ENCODE measurements at places on chromosomes 4 and X.

DNA sequence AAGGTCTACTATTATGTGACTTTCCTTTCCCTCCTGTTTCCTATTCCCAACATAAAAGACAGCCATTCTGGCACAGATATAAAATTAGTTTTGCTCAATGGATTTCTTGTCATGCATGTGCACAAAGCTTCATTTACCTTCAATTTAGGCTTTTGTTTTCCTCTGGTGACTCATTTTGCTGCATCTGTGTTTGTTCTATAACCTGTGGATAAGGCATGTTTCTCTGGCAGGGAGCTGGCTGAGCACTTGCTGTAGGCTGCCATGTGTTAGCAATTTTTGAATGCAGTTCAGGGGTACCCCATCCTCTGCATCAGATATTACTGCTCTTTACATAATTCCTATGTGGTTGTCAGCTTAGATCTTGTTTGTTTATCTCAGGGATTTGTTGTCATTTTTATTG, 202.8 kb upstream of the GRID2 start:
- DNase-seq: no peak

DNA sequence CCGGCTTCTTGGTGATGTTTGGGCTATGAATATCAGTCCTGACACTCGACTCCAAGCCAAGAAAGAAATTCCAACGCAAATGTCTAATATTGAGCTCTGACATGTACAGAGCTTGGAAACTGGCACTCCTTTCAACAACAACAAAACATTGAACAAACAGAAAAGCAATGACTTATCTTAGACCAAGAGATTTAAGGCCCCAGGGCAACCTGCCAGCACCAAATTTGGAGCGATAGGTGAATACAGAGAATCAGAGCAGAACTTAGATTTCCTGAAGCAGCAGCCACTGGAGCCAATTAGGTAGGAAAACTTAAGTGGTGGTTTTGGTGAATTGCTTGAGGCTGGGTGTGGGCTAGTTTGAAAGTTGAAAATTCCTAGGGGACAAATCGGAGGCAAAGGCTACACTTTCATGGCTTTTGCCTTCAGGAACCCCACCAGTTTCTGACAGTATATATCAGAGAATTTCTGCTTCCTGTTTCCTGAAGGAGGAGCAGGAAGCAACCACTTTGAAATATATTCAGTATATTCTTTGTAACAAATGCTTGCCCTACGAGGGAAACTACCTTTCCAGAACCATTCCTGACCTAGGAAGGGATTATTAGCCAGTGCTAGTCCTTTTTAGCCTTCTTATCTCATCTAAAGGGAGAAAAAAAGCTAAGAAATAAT, 10.1 kb upstream of the FMR1 start:
- DNase-seq: no peak

- no peak for DNase-seq
Measured at GRCh38 chrX:153821066-153821465, 9.3 kb downstream of the PDZD4 start.

DNA sequence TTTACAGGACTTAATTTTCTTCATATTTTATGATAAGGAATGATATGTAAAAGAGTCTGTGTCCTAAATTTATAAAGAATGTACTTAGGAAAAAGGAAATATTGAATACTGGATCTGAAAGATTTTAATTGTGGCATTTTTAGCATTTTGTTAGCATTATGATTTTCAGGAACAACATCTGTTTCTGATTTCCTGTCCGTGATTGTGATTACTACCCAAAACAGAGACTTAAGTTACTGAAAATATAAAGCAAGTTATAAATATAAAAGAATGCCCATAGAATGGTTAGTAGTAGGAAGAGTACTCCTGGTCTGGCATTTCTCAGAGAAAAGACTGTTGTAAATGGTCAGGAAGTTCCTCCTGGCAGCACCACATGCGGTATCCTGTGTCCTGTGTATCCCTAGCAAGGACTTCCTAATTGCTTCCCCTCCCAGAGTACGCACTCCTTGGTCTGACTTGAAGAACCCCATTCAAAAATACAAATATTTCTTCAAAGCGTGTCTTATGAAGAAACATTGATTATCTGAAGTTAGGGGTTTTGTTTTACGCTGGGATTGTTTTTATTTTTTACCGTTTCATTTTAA, 88.9 kb downstream of the RS1 start:
- DNase-seq: no peak

DNA sequence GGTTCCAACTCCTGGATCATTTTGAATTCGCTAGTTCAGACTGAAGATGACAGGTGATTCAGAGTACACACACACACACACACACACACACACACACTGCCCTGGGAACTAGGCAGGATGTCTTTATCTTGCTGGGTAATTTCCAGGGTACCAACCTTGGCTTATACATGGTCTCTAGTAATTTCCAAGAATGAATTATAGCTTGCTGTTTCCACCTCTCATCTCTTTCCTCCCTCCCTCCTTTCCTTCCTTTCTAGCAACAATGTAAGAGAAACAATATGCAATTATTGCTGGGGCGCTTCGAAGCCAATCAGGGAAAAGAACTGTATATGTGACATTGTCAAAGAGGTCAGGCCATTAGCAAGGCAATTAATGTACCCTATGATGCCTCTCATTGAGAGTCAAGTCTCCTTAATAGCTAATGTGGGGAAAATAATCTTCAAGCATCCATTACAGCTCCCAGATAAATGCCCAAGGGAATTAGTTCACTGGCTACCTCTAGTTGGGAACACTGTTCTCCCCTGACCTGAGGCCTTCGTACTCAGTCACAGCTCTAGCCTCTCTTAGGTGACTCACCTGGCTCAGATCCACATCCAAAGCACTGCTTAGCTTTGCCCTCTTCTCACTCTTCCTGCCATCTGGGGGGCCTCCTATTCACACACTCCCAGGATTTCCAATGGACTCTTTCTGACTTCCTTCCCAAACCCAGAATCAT, 311.5 kb downstream of the PPP1R2C start:
- no peak for DNase-seq

DNA sequence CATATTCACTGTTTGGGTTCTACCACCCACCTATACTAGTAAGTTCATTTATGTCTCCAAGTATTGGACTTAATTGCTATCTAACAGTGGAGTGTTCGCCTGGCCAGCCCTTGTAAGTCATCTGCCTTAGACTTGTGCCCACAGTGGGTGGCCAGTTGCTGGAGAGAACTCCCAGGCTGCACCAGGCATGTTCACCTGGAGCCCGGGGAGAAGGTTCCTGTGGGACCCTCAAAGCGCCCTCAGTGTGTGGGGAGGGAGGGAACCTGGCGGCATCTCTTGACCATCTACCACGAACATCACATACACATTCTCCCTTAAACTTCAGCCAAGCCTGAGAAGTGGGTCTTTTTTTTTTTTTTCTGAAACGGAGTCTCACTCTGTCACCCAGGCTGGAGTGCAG, 138.1 kb downstream of the CPZ start:
- no peak for DNase-seq

GRCh38 chrX:114584375-114584943, 573 bp downstream of the HTR2C start:
- no peak for DNase-seq

DNA sequence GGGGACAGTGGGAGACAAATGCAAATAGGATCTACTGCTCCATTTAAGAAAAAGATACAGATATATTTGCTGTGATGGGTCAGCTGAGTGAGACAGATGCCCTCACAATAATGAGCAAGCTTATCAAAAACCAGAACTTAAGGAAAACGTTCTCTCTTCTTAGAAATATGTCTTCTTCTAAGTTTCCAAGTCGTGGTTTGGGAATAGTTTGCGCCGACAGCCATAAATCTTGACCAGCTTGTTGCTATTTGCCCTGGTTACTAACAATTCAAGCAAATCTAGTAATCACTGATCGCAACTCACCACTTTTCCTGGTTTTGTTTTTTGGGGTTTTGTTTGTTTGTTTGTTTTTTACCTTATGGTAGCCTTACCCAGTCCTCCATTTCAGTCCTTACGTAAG, 67.6 kb upstream of the GUCY1A1 start:
- no peak for DNase-seq

DNA sequence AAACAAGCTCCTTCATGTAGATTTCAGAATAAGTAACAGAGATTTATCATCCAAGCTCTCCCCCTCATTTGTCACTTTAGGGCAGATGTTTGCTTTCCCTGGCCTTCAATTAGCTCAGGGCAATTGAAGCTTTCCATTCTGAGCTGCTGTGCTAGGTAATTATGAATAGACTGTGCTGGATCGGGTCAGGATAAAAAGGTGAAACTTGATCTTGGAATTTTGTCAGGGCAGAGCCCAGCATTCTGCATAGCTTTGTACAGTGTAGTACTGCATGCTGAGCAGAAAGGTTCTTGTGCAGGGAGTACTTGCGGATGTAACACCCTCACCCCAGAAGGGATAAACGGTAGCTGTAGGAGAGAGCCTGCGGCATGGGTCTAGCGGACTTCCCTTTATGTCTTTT, 64.0 kb upstream of the CLDN34 start:
- DNase-seq: no peak

GRCh38 chr4:128907981-128908380, 98.5 kb downstream of the JADE1 start:
- no peak for DNase-seq

DNA sequence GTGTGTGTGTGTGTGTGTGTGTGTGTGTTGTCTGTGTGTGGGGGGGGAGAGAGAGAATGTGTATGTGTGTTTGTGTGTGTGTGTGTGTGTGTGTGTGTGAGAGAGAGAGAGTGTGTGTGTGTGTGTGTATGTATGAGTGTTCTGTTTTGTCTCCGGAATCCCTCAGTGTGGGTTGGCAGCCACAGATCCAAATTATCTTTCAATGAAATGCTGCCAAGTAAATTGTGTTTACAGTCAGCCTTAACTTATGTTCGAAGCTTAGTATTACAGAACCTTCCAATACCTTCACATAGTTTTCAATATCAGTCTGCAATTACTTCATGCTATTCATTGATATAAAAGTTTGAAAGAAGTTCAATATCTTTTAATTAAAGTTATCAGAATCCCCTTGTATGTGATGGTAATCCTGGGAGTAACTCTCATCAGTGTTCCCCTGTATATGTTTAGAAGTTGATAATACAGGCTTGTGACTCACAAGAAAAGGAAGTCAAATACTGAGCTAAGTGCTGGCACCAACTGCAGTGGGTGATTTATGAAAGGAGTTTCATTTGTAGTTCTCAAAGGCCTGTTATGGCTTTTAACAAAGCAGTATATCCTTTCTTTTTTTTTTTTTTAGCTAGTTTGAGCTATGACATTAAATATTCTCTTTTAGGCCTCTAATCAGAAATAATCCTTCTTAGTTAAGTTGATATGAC, 51.6 kb upstream of the HTR2C start:
- no peak for DNase-seq

DNA sequence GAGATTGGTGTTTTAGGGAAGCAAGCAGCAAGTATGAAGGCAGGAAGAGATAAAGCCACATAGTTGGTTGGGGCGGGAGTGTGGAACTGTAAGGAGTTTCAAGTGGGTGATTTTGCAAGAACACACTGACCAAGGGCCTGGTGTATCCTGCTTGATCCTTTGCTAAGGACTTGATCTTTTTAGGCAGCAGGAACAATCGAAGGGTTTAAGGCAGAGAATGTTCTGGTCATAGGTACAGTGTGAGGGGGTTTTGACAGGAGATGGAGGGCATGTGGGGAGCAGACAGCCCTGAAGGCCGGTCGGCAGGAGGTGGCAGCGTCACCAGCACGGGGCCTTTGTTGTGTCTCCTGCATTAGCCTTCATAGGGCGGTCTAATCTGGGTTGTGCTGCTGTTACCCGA, 54.7 kb downstream of the FAM193A start:
- no peak for DNase-seq

DNA sequence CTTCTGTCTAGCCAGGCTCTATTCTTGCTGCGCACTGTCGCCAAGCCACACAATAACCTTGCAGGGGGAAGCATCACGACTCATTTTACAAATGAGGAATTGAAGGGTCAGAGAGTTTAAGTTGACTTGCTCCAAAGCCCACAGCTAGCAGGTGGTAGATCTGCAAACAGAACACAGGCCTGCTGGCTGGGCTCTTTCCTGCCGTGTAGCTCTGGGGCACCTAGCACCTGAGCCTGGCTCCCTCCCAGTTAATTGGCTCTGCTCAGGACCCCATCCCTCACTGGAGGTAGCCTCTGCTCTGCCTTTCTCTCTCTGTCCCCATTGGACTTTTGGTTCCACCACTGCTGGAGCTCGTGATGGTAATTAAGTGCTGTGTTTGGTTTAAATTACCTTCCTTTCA, 98.5 kb downstream of the NSUN7 start:
- DNase-seq: no peak

DNA sequence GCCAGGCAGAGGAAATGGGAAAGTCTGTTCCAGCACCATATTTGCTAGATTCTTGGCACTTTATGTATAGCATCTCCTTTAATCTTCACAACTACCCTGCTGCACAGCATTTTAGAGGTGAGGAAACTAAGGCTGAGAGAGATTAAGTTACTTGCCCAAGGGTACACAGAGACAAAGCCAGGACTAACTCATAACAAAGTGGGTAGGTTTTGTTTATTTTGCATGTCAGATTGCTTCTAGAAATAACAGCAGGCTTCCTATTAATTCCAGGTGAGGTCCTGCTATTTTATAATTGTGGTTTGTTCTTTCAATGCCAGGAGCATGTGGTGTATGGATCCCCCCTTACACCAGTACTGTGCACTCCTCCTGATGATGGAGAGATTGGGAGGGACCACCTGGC, 15.0 kb downstream of the TCEANC start:
- DNase-seq: no peak

DNA sequence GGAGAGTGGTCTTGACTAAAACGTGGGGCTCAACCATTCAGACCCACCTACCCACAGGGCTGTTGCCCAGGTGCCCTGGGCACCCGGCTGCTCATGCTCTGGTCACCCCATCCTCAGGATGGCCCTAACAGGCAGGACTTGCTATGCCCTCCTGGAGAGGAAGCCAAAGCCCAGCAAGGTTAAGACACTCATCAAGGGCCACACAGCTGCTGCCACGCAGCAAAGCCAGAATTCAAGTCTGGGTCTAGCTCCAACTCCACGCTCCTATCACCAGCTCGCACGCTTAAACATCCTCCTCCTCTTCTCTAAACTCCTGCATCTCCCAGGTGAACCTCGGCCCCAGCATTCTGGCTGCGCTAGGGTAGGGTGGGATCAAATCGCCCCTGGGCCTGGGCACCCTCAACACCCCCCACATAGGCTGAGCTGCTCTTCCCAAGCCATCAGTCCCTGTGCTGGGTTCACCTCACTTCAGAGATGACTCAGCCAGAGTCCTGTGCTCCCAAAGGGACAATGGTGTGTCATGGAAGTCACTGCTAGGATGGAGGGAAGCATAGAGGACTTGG, 54.1 kb downstream of the PPP2R2C start:
- no peak for DNase-seq

GRCh38 chrX:129462707-129463106, 60.6 kb downstream of the SMARCA1 start:
- no peak for DNase-seq

DNA sequence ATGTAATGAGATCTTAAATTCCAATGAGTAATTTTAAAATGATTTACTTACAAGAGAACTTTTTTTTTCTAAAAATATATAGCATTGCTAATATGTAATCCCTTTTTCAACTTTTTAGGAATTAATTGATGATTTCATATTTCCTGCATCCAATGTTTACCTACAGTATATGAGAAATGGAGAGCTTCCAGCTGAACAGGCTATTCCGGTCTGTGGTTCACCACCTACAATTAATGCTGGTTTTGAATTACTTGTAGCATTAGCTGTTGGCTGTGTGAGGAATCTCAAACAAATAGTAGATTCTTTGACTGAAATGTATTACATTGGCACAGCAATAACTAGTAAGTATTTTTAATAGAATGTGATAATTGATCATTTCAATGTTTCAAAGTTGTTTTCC, 113.2 kb downstream of the USP9X start:
- DNase-seq: no peak

All from CD4-positive, alpha-beta T cell treated with Interleukin-6 for 4 hours (primary cell).